ENCODE measurements at places on chromosomes 5 and 9. TPM values are rescaled to one million over a fixed set of nuclear protein-coding genes. Genes with fewer than 3 reads are reported as not detected.

GRCh38 chr5:149014571-149015031 is 48.3 kb downstream of the SH3TC2 start:
- no peaks in the 10 kb centered on the region for H3K27me3 ChIP-seq
- no peaks in the 10 kb centered on the region for H3K36me3 ChIP-seq
- DNase-seq = no peak
- no peak overlapping the region for H3K27ac ChIP-seq

- H3K36me3 ChIP-seq = no peaks in the 10 kb centered on the region
- no peaks in the 10 kb centered on the region for H3K27me3 ChIP-seq
- no peak for DNase-seq
- H3K27ac ChIP-seq = peak overlapping the region; percentile 56
- no peak overlapping the region for H3K4me3 ChIP-seq
Observed at GRCh38 chr9:127543221-127543620, 68.9 kb upstream of the STXBP1 start.

Gene PKN3
- 39.3 TPM for total RNA-seq

Gene FBN2
- total RNA-seq = 57.4 TPM

Gene RASGRF2
- total RNA-seq = 8.2 TPM

DNA sequence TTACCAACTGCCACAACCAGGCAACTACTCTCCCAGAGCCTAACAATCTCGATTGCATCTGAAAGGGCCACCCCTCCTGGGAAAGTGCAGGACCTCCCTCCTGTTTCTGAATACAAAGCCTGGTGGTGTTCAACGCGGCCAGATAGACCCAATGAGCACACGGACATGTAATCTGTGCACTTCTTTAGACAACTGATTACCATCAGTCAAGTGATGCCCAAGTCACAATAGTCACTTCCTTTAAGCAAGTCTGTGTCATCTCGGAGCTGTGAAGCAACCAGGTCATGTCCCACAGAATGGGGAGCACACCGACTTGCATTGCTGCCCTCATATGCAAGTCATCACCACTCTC is 739 bp downstream of the C9orf72 start:
- DNase-seq = no peak
- no peaks in the 10 kb centered on the region for H3K27me3 ChIP-seq
- peaks cover 12% of the 10 kb centered on the region for H3K4me1 ChIP-seq
- no peaks in the 10 kb centered on the region for H3K36me3 ChIP-seq
- peak overlapping the region; percentile 72 for H3K4me3 ChIP-seq

DNA sequence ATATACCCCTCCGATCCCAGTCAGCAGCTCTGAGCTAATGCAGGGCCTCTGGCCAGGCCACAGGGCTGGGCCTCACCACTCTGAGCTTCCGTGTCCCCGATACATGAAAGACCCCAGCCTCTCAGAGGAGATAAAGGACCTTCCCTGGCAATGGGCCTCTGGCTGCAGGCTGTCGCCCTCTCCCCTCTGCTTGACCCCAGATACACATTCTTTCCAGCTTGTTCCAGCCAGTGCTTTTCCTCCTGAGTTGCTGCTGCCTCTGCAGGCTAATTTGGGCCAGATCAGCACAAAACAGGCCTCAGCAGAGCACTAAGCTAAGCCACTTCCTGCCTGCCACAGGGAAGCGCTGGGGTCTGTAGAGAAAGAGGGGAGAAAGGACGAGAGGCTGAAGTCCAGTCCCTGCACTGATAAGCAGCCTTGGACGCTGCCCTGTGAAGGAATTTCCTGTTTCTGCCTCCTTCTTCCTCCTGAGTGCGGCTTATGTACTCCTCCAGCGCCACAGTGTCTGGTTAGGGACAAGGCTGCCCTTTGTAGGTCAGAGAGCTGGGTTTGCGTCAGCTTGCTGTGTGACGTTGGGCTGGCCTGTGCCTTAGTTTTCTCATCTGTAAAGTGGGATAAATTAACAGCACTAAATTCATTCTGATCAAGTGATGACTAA is 73.0 kb upstream of the IL17B start:
- peak overlapping the region; percentile 90 for H3K27ac ChIP-seq
- peak; percentile 94 for DNase-seq
- H3K4me3 ChIP-seq = no peak overlapping the region
- H3K4me1 ChIP-seq = peaks cover 53% of the 10 kb centered on the region

DNA sequence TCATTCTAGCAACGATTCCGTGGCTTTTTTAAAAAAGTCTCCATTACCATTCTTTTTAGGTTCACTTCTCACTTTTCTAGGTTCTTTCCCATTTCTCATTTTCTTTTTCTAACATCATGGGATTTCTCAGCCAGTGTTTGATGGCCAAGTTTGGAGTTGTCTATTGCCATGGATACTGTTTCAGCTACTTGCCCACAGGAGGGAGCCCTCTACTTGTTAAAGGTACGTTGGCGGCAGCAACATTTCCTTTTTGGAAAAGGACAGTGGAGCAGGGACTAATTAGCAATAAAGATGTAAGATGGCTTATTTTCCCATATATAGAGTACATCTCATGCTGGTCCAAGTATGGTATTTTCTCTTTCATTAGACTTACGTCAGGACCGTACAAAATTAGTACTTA is 2257.5 kb upstream of the C9orf72 start:
- no peak overlapping the region for H3K27ac ChIP-seq
- H3K27me3 ChIP-seq = no peaks in the 10 kb centered on the region
- DNase-seq = no peak
- H3K36me3 ChIP-seq = no peaks in the 10 kb centered on the region
- H3K4me3 ChIP-seq = no peak overlapping the region

Gene NAIF1
- total RNA-seq = 9.7 TPM

Gene C8G
- 1.4 TPM for total RNA-seq

Gene BTNL8
- not detected for total RNA-seq

GRCh38 chr5:171521219-171521633 is 101.8 kb downstream of the FGF18 start:
- no peaks in the 10 kb centered on the region for H3K27me3 ChIP-seq
- H3K4me1 ChIP-seq = peaks cover 13% of the 10 kb centered on the region
- no peak overlapping the region for H3K27ac ChIP-seq
- peak; percentile 32 for DNase-seq
- no peak overlapping the region for H3K4me3 ChIP-seq

Gene CCDC183
- 0.37 TPM for total RNA-seq

DNA sequence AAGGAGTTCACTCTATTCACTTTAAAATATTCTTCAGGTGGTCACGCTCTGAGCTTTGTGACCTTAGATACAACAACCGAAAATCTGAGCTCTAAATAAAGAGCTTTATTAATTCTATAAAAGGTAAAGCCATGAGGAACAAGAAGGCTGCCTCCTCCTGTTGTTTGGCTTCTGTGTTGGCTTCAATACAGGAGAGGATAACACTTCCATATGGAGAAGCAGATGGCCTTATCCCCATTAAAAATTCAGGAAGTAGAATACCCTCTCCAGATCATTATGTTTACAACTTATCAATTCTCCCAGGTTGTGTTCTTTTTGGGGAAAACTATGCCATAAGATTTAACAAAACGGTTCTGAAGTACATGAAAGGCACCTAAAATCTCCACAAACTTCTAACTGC is 128.4 kb downstream of the TTC39B start:
- H3K36me3 ChIP-seq = no peaks in the 10 kb centered on the region
- H3K27ac ChIP-seq = no peak overlapping the region
- no peaks in the 10 kb centered on the region for H3K4me1 ChIP-seq
- DNase-seq = no peak

GRCh38 chr5:98314292-98314691 is 459.2 kb upstream of the RGMB start:
- H3K36me3 ChIP-seq = no peaks in the 10 kb centered on the region
- no peak overlapping the region for H3K4me3 ChIP-seq
- H3K4me1 ChIP-seq = peaks cover 42% of the 10 kb centered on the region

- no peaks in the 10 kb centered on the region for H3K36me3 ChIP-seq
- H3K4me1 ChIP-seq = peaks cover 27% of the 10 kb centered on the region
- peak within 1 kb of the TSS; percentile 49 for H3K4me3 ChIP-seq
- H3K27me3 ChIP-seq = peaks cover 24% of the 10 kb centered on the region
- no peak within 1 kb of the TSS for H3K27ac ChIP-seq
Observed at GRCh38 chr5:139648205-139649081, at the start of gene CXXC5. Gene CXXC5 (plus strand): TSS chr5:139648349. CDS start chr5:139680524, 32,175 bp downstream.

Gene OSMR
- total RNA-seq = 12.8 TPM

Measured in endothelial cell of umbilical vein (primary cell).